Dermis microvascular lymphatic vessel endothelial cell (primary cell): ENCODE measurements at places on chromosomes 1 and 21.

- DNase-seq: no peak
Observed at GRCh38 chr21:15797577-15798363, 68.0 kb downstream of the USP25 start.

DNA sequence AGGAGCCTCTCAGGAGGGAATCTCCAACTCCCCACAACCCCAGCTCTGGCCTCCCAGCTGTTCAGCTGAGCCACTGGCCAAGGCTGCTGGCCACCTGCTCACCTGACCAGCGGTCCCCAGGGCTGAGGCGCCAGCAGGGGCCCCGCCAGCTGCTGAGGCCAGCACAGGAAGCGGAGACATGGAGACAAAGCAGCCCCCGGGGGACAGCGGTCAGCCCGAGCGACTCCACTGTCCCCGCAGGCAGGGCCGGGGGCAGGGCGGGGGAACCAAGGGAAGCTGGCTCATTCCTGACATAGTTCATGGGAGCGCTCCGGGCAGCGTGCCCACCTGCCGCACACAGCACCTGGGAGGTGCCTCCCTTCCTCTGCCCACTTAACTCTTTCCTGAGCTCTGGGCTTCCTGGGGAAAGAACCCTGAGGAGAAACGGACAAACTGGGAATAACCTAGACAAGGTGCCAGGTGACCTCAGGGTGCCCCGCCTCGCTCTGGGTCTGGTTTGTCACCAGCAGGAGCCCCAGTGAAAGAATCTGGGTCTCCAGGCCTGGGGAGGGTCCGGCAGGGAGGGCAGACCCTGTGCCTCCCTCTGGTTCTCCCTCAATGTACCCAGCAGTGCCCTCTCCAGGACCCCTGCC, 10.7 kb downstream of the EPHA2 start:
- peak; percentile 90 for DNase-seq

DNA sequence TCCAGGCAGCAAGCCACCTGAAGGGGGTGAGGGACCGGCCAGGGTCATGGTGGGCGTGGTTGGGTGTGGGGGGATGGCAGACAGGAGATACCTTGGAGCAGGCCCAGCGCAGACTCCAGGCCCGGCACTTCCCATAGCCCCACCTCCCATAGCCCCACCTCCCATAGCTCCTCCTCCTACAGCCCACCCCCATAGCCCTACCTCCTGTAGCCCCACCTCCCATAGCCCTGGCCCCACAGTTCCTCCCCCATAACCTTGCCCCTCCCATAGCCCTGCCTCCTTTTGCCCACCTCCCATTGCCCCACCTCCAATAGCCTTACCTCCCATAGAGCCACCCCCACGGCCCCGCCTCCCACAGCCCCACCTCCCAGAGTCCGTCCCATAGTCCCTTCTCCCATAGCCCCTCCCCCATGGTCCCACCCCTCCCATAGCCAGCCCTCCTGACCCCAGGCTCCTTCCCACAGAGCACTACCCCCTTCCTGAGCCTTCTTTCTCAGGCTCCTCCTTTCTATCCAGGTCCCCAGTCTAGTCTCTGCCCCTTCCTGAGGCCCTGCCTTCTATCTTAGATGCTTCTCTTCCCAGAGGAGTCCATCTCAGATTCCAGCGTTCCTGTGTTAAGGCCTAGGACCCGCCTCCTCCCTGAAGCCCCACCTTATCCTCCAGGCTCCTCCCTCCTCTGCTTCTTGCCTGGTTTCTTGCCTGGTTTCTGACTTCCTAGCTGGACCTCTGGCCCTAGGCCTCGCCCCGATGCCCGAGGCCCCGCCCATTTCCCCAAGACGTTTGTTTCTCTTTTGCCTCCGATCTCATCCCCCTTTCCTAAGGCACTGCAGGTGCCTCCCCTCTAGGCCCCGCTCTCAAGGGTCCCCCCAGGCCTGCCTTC, 46.8 kb downstream of the PTPRU start:
- DNase-seq: no peak

GRCh38 chr1:143698016-143698415, 273.8 kb downstream of the FAM72C start:
- no peak for DNase-seq

DNA sequence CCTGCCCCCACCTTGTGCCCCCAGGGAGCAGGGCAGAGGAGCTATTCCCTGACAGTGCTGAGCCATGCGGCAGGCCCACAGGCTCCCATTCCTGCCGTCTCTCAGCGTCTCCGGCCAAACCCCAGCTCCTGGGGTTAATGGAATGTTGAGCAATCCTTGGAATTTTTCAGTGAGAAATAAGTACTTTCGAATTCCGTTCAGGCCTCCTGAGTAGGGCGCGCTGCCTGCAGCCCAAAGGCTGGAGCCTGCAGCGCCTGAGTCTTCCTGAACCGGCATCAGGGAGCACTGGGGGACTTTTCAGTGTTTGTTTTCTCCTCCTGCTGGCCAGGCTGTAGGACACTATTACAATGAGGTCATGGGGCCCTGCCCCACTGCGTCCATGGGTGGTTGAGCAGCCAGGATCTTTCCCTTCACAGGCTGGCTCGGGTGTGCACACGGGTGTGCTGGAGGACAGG, 33.3 kb upstream of the CSF1 start:
- peak; percentile 44 for DNase-seq

DNA sequence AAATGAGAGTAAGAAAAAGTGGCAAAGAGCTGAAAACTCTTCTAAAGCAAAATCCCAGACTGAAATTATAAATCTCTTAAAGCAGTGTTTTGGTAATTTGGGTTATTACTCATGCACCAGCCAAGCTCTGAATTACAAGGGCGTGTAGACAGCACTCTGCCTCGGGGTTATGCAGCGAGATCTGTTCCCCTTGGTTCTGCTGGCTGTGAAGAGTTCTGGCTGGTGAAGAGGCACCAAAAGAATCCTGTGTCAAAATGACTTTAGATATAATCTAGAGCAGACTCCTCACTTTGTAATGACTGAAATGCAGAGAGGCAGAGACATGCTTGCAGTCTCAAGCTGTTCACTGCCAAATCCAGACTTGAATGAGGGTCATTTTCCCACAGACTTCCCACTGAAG, 461.8 kb upstream of the CXADR start:
- DNase-seq: no peak

GRCh38 chr1:244968881-244969280, 104.5 kb upstream of the HNRNPU start:
- no peak for DNase-seq

DNA sequence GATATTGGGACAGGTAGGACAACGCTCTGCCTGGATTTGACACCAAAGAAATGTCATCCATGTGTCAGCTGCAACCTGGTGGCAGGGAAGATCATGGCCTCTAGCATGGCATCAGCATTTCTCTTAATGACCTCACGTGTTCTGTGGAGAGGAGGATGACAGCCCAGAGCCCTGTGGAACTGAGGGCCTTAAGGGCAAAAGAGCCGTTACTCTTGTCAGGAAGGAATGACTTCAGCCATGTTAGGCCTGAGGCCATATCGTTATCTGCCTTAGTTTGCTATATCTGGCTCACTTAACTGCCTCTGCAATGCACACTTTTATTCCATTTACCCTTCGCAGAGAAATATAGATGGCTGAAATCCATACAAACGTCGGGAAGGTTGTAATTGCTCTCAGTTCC, 83.2 kb upstream of the PBX1 start:
- DNase-seq: no peak

- no peak for DNase-seq
Observed at GRCh38 chr1:176032040-176032645, 174.9 kb downstream of the COP1 start.

DNA sequence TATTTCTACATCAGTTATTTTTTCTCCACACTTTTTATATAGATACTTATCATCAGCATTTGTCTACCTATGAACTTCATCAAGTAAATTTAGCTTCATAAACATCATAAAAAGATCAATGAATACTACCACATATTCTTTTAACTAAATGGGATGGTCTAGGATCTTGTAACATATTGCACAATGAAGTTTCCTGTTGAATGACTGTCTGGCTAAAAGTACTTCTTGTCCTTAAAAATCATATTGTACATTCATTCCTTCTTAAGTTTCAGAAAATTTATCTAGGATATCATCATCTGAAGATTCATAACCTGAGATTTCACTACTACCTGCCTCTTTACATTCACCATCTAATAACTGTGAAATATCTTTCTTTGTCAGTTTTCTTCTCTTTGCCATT, 69.0 kb downstream of the MAGI3 start:
- DNase-seq: no peak

DNA sequence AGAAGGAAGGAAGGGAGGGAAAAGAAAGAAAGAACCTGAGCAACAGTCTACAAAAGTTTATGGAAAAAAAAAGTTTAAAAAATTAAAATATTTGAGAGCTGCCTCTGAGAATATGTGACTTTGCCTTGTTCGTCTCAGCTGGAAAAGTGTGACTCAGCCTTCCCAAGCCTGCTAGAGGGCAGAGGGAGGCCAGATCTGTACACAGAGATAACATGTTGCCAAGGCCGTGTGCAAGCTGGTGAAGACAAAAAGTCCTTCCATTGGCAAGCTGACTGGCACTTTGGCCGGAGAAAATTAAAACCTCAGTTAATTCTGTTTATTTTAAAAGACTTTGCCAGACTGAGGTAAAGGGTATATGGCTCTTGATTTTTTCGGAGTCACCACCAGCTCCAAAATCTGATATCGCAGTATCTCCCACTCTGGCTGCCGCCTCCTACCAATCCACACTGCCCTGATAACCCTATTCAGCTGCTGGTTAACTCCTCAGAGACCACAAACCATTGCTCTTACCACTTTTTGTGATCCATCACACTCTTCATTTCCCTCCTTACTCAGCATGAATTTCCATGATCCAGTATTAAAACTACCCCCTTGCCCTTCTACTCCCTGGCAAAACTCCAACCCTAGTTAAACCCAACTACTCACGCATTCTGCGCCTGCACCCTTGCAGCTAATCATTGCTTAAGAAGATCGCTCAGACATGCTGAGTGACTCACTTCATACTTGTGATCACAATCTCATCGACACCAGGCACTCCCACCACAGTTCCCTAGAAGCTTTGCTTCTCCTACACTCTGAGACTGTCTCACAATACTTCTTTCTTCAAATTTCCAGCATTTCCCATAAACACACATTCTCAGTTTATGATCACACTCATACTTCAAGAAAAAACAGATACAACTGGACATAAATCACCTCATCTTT, 5.7 kb upstream of the PPP1R15B start:
- peak; percentile 57 for DNase-seq

DNA sequence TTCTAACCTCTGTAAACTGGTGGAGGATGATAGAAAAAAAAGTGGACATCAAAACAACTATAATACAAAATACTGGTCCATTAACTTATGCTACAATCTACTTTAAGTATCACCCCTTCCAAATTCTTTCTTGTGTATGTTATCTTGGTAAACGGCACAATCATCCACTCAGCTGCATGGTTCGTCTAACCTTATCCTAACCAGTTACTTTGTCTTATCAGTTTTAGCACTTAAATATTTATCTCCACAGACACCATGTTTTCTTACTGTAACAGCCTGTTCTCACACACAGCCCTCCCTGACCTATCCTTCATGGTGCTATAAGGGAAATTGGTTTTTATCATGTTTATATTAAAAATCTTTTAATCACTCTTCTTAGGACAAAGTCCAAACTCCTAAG, 157.2 kb downstream of the PTGER3 start:
- no peak for DNase-seq

DNA sequence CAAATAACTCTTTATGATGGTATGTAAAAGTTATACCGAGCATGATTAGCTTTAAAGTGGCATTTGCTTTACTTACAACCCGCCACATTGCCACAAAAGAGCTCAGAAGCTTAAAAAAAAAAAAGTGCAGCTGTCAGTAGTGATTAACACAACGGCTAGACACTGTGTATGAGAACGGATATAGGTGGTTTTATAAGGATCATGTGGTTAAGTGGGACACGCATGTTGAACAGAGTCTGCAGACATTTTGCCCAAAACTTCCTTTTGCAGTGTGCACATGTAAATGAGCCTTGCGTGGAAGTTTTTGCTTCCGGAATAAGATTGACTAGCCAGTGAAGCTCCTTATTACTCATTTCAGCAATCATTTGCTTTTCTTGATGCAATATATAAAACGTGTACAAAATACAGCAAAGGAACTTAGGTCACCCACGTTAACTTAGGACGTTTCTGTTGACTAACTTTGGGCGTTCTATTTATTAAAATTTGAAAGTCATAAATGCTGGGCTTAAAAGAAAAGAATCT, 58.7 kb upstream of the RGS1 start:
- no peak for DNase-seq

- DNase-seq: no peak
Observed at GRCh38 chr21:33266789-33267135, 595 bp downstream of the IL10RB start.

DNA sequence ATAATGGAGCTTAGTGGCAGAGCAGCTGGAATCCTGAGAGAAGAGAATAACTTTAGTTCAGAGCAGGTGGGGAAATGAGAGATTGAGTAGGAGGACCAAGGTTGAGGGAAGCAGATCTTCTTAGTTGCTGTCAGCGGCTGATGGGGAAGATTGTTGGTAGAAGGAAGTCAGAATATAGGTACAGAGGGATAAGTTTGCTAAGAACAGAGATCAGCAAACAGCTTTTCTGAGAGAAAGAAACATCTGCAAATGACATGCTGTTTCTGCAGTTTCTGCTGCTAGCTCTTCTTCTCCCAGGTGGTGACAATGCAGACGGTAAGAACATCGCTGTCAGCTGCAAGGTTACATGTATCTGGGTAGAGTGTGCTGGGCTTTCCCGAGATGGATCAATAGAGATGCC, at the start of gene CD1C:
TSS of gene CD1C (plus strand) at position 113 of the 400 bp plus-strand sequence. CDS start at position 255, 142 bp downstream.
- no peak for DNase-seq

GRCh38 chr1:195141294-195141693, 1466.9 kb downstream of the KCNT2 start:
- no peak for DNase-seq

GRCh38 chr1:23478896-23479665, 4.9 kb downstream of the ASAP3 start:
- DNase-seq: peak; percentile 40

- no peak for DNase-seq
Observed at GRCh38 chr1:55547405-55547804, 332.2 kb upstream of the USP24 start.

DNA sequence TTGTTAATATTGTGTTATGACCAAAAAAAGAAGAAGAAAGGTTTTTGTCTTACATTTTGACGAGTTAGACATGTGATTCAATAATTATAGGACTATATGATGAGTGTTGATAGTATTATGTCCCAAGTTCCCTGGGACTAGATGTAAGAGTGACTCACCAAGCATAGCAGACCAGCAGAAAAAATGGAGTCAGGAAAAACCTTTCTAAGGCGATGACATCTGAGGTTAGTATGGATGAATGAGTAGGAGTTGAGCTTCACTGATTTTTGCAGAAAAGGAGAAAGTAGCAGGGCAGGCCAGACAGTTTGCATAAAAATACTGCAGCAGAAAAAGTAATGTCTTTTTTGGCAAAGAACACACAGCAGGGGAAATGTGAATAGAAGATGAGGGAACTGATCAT, 1041.3 kb upstream of the ADGRL4 start:
- DNase-seq: no peak

DNA sequence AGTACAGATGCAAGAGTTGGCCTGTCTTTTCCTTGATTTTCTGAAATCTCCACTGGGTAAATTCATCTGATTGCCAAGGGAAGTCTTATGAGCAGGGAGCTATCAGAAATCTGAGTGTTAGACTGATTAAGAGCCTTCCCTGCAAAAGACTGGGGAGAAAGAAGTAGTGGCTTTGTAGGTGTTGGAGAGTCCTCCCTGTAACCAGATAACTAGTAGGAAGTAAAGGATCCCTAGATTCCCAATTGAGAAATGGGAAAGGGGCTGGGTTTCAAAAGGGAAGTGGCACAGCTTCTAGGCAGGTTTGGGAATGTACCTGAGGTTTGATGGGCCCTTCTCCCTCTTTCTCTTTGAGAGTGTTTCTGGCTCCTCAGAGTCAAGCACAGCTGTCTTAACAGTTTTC, 2.1 kb downstream of the TLCD4 start:
- no peak for DNase-seq
